ENCODE measurements at places on chromosomes 12 and 14.

GRCh38 chr12:82910246-82910893 is 223.7 kb downstream of the TMTC2 start:
- peak; percentile 31 for DNase-seq

DNA sequence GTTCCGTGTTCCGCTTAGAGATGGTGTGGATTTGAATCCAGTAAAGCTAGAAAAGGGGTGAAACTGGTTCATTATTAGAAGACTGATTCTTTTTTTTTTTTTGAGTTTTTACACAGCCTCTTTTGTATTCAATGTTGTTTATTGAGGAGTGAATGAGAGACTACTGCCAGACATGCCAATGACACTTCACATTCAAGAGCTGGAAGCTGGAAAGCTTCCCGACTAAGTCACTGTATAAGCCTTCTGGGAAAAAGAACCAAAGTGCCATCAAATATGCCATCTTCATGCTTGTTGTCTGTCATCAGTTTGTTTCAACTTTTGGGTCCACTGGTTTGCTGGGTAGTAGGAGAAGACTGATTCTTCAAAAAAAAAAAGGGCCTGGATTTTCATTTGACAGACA is 164.8 kb downstream of the ATP23 start:
- DNase-seq: no peak

DNA sequence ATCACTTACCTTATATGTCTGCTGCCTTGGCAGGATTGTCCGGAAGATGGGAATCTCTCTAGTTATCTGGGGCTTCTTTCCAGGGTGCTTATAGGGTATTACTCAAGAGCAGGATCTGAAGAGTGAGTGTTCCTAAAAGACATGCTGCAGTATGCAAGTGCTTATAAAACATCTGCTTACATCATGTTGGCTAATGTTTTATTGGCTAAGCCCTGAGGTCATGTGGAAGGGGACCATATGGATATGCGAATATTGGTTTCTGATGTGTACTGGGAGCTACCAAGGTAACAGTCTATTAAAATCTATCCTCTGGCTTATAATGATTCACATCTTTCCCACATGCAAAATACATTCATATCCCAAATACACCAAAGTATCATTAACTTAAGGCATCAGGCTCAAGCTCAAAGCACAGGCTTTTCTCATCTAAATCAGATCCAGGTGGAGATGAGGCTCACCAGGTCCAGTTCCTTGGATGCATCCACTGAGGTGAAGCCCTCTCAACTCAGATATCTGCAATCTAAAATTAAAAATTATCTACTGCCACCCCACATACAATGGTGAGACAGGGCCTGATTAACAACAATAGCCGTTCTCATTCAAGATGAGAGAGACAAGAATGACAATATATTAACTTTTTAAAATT is 29.8 kb downstream of the LRRIQ1 start:
- DNase-seq: no peak

- DNase-seq: no peak
Measured at GRCh38 chr12:77357655-77358054, 292.3 kb upstream of the E2F7 start.

DNA sequence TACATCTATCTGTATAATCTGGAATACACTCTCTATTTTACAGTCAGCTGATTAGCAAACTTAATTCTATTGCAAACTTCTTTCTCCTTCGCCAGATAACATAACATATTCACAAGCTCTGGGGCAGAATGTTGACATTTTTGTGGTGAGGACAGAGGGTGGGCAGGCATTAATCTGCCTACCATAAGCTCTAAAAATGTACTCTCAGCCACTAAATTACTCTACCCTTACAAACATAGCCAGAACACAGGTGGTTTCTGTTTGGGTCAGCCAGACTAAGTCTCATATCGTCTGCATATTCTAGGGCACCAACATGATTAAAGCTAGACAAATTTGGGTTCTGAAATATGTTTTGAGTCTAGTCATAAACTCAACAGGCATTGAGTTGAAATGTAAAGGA is 90.1 kb downstream of the SLC6A15 start:
- DNase-seq: no peak

GRCh38 chr14:63428486-63428885 is 109.8 kb upstream of the GPHB5 start:
- DNase-seq: no peak

- DNase-seq: no peak
Measured at GRCh38 chr12:57875753-57876547, 29.4 kb upstream of the CTDSP2 start.

- DNase-seq: no peak
Measured at GRCh38 chr14:33629792-33630191, 321.1 kb downstream of the EGLN3 start.

- no peak for DNase-seq
Measured at GRCh38 chr12:126676434-126676833, 1590.5 kb upstream of the TMEM132C start.

- DNase-seq: no peak
Measured at GRCh38 chr14:91283666-91284065, 39.2 kb upstream of the GPR68 start.

- DNase-seq: no peak
Measured at GRCh38 chr12:13128291-13128965, 25.0 kb upstream of the GSG1 start.

- DNase-seq: no peak
Measured at GRCh38 chr14:36988989-36989388, 183.4 kb downstream of the SLC25A21 start.

DNA sequence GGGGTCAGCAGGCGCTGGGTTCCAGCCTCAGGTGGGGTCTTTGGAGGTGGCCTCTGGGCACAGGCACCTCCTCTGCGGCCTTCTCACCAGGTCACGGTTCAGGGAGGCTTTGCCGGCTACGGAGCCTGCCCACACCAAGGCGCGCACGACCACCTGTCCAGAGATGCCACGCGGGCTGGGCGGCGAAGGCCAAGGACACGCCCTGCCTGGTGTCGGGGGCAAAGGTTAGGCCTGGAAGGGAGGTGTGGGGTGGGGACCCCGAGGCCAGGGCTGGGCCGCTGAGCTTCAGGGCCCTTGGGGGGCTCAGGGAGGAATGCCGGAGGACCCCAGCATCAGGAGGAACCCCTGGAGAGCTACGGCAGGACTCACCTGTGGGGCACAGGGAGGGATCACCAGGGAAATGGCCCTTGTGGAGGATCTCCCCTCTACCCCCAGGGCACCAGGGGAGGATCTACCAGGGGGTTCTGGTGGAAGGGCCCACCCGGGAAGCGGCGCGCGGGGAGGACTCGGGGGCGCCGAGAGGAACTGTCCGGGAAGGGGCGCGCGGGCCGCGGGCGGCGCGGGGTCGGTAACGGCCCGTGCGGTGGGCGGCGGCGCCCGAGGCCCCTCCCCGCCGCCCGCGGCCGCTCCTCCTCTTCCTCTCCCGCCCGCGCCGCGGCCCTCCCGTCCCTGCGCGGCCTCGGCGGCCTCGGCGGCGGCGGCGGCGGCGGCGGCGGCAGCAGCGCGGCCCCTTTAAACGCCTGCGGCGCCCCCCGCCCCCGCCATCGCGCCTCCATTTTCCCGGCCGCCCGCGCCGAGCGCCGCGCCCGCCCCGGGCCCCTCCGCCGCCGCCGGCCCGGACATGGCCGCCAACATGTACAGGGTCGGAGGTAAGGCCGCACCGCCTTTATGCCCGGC is at the start of gene MTA1:
TSS of gene MTA1 (plus strand) at position 633 of the 897 bp plus-strand sequence. CDS start at position 842, 209 bp downstream.
- no peak for DNase-seq

GRCh38 chr12:12770262-12770661 is 15.2 kb upstream of the APOLD1 start:
- no peak for DNase-seq

DNA sequence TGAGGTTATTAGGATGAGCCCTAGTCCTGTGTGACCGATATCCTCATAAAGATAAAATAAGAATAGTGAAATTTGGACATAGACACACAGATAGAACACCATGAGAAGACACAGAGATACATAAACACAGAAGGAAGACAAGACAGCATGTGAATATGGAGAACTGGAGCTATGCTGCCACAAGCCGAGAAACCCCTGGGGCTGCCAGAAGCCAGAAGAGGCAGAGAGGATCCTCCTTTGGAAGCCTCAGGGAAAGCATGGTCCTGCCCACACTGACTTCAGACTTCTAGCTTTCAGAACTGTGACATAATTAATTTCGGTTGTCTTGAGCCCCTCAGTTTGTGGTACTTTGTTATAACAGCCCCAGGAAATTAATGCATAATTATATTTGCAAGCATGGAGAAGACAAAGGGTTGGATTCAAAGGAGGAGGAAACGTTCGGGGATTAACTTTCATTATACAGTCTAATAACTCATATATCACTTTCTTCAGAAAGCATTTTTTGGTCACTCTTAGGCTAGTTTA is 1501.8 kb upstream of the FLRT2 start:
- no peak for DNase-seq

Measured in WTC11 (cell line).